ENCODE measurements at places on chromosomes 11 and 22.

DNA sequence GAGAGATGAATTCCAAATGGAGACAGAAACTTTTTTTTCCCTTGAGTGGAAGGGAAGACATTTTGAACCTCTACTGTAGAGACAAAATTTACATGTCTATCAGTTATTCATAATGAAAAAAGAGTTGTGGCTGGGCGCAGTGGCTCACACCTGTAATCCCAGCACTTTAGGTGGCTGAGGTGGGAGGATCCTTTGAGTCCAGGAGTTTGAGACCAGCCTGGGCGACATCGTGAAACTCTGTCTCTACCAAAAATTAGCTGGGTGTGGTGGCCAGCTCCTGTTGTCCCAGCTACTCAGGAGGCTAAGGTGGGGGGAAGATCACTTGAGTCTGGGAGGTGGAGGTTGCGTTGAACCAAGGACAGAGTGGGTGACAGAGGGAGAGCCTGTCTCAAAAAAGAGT lies 4.1 kb downstream of the EED start:
- no peak for DNase-seq

DNA sequence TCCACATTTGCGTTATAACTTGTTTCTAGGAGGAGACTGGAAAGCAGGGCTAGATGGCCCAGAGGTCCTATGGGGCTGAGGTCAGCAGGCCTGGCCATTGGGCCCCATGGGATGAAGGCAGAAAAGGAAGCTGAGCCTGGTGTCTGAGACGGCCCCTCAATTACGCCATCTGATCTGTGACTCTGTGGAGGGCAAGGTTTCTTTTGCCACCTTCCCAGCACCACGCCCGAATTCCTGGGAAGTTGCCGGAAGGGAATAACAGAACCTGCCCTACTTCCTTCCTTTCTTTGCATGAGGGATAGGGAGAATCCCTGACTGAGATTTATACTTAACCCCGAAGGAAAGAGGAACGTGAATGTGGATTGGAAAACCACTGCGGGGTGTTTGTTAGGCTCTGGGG lies 118.1 kb downstream of the MPPED1 start:
- DNase-seq: no peak

GRCh38 chr11:444396-445144 lies 2.8 kb upstream of the ANO9 start:
- no peak for DNase-seq

GRCh38 chr22:39718206-39718605 lies 147.7 kb downstream of the CACNA1I start:
- DNase-seq: no peak

- DNase-seq: peak; percentile 3
Measured at GRCh38 chr22:27348634-27349033, 452.9 kb downstream of the MN1 start.

DNA sequence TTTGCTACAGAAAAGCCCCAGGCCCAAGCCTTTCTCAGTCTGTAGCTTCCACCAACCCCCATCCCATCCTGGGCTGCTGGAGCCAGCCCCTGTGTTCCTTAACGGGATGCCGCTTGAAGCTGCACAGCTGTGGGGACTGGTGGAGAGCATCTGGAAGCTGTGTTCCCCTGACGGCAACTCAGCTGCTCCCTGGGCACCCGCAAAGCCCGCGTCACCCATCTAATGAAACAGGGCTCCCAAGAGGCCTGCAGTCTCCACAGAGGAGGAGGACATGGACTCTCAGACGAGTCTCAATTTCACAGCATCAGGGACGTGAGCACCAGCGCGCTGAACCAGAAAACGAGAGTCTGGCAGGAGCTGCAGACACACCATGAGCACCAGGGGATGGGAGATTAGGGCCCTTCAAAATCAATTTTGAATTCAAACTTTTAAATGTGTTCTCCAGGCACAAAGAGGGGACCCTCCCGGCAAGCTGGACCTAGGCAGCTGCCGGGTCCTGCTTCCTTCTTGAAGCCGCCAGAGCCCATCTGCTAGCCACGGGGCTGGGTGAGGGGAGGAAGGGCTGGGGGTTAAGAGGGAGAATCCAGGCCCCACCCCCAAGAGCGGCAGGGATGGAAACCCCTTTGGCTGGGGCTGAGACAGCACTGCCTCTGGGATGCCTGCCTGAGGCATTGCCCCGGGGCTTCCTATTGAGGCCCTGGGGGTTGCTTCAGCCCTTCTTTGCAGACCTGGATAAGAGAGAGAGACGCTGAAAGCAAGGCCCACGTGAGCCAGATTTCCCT lies 21.0 kb downstream of the LMO1 start:
- no peak for DNase-seq

- DNase-seq: no peak
Measured at GRCh38 chr11:69049490-69049867, 747 bp downstream of the TPCN2 start.
